ENCODE measurements at places on chromosomes 1 and 21.

GRCh38 chr1:55524006-55524405 lies 308.8 kb upstream of the USP24 start:
- DNase-seq = no peak

GRCh38 chr1:50447961-50448360 lies 24.7 kb upstream of the DMRTA2 start:
- DNase-seq = no peak

- DNase-seq = no peak
Measured at GRCh38 chr21:16606271-16606670, 876.5 kb downstream of the USP25 start.

GRCh38 chr1:105208581-105208980 lies 1458.9 kb downstream of the AMY1C start:
- no peak for DNase-seq

- no peak for DNase-seq
Measured at GRCh38 chr1:18561967-18562366, 68.7 kb upstream of the PAX7 start.

GRCh38 chr1:186002406-186002805 lies 268.2 kb downstream of the HMCN1 start:
- DNase-seq = no peak

DNA sequence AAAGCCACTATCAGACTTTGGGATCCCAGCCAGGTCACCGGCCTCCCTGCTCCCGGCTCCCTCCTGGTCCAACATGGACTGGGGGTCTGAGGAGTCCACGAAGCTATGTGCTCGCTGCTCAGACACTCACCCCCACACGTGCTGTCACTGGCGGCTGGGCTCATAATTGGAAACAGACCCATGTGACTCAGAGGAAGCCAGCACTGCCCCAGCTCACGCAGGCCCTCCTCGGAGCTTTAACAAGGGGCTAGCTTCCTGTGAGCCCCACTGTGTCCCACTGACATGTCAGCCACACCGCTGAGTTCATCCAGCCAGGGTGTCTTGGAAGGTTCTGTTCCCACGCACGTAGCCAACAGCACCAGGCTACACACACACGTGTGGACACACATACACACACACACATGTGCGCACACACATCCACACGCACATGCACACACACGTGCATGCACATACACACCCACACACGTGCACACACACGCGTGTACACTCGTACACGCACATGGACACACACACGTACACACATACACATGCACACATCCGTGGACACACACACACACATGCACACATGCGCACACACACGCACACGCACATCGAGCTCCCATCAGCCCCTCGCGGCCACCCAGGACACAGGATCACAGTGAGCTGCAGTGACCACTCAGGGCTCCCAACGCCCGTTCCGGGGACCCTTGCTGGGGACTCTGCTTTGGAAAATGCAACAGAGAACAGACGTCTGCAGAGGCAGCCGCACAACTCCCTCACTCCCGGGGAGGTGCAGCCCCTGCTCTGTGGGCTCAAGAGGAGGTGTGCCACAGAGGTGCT lies 18.4 kb upstream of the COL6A2 start:
- no peak for DNase-seq

GRCh38 chr21:16751695-16752474 lies 761.0 kb upstream of the CXADR start:
- DNase-seq = no peak

GRCh38 chr1:24411963-24412362 lies 1.6 kb downstream of the STPG1 start:
- DNase-seq = no peak

DNA sequence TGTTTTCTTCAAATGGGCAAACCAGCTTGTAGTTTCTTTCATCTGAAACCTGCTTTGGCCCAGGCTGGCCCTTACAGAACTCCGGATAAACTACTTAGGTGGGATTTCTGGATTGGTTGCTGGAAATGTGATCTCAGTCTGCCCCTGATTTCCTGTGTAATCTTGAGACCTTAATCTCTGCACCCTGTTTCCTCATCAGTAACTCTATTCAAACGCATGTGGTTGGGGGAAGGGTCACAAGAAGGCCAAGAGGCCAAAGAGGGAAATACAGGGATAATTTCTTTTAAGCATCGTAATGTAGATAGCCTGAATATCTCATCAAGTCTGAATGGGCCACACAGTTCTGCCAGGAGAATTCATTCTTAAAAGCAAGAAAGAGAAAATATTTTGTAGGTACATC lies 483.6 kb downstream of the LTN1 start:
- DNase-seq = no peak

GRCh38 chr1:51673279-51673678 lies 56.4 kb downstream of the OSBPL9 start:
- DNase-seq = no peak

DNA sequence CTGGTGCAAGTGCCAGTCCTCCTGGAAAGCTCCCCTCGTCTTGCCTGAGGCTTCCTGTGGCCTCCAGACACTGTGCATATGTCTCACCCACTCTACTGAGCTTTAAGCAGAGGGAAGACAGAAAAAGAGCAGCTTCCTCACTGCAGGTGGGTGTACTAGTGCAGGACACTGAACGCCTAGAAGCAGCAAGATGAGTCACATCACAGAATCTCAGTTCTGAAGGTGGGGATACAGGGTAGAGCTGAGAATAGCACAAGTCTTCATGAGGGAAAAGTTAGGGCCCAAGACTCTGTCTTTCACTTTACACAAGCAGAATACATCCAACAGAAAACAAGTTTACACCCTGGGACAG lies 37.4 kb downstream of the PCAT6 start:
- DNase-seq = no peak

DNA sequence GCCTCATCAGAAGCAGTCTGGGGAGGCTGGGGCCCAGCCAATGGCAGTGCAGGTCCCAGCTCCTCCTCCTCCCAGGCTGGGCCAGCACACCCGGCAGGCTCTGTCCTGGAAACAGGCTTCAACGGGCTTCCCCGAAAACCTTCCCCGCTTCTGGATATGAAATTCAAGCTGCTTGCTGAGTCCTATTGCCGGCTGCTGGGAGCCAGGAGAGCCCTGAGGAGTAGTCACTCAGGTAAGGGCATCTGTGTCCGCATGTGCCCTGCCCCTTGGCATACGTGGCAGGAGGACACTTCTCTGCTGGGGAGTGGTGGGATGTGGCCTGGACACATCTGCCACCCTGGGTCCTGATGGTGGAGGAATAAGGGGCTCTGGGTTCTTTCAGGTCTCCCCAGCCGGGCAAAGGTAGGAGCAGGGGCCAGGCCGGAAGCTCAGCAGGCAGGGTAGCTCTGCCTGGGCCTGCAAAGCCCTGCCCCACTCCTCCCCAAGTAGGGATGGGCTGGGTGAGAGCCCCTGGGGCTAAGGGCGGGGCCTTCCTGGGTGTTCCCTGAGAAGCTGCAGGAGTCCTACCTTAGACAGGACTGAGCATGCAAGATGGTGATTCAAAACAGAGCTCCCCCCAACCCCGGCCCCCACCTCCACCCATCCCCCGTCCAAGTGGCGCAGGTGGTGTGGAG lies at the start of gene GJB5:
Gene GJB5, plus strand, starts transcription at position 84 of the 674 bp plus-strand sequence. CDS start 2,284 bp downstream, outside the sequence.
- no peak for DNase-seq

- DNase-seq = no peak
Measured at GRCh38 chr1:233394860-233395717, 67.6 kb downstream of the MAP3K21 start.

DNA sequence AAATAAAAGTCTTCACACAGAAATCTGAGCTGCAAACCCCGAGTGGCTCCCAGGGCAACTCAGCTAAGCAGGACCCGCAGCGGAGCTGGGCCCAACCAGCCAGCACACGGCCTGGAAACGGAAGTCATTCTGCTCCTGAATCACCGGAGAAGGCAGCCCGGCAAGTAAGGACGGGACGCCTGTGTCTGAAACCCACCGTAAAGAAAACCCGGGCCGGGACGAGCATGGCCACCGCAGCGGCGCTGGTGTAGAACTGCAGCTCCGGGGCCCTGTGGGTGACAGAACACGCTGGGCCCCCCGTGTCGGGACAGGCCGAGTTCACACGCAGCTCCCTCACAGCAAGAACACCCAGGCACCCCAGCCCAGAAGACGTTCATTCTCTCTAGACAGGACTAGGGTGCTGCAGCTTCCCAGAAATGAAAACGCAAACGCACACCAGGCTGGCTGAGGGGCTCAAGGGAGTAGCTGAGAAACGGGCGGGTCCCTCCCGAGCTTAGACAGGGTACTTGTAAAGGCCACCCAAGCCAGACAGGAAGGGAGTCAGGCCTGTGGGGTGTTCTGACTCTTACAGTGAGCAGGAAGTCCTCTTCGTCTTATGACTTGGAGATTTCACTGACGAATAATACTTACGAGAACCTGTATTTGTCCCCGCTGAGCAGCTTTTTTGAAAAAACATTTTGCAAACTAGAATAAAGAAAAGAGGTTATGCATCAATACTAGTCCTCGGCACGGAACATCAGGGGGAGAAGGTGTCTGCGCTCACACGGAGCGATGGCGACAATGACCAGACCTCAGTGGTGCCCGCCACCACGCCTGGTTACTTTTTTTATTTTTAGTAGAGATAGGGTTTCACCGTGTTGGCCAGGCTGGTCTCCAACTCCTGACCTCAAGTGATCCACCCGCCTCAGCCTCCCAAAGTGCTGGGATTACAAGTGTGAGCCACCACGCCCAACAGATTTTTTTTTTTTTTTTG lies 10.9 kb upstream of the CDK11B start:
- no peak for DNase-seq

DNA sequence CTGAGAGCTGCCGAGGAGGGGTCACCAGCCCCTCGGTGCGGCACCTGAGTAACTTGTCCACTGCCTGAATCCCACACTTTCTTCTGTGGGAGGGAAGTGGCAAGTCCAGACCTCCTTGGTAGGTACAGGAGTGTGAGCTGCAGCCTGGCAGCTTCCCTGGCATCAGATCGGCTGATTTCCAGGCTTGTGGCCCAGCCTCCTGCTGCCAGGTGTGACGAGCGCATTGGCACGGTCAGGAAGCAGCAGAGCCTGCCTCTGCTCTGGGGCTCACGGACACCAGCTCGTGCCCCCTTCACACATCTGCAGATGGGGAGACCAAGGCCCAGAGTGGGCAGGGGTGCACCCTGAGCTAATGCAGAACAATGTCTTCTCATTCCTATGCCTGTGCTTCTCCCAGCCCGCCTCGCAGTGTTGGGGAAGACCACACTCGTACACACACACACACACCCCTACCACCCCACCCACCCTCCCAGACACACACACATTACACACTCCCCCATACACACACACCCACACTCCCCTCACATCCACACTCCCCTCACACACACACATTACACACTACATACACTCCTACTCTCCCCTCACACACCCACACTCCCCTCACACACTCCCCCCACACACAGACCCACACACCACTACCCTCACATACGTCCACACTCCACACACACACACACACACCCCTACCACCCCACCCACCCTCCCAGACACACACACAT lies 33.1 kb upstream of the SELENON start:
- no peak for DNase-seq

GRCh38 chr1:8388732-8389562 lies 71.0 kb downstream of the SLC45A1 start:
- DNase-seq = no peak

GRCh38 chr1:67463298-67463955 lies 33.2 kb upstream of the SERBP1 start:
- no peak for DNase-seq

GRCh38 chr21:44931137-44931500 lies 8.7 kb upstream of the SLX9 start:
- DNase-seq = no peak

- peak; percentile 64 for DNase-seq
Measured at GRCh38 chr1:64268653-64269557, 65.5 kb downstream of the UBE2U start.

GRCh38 chr1:8424539-8425116 lies 106.7 kb downstream of the SLC45A1 start:
- peak; percentile 33 for DNase-seq

DNA sequence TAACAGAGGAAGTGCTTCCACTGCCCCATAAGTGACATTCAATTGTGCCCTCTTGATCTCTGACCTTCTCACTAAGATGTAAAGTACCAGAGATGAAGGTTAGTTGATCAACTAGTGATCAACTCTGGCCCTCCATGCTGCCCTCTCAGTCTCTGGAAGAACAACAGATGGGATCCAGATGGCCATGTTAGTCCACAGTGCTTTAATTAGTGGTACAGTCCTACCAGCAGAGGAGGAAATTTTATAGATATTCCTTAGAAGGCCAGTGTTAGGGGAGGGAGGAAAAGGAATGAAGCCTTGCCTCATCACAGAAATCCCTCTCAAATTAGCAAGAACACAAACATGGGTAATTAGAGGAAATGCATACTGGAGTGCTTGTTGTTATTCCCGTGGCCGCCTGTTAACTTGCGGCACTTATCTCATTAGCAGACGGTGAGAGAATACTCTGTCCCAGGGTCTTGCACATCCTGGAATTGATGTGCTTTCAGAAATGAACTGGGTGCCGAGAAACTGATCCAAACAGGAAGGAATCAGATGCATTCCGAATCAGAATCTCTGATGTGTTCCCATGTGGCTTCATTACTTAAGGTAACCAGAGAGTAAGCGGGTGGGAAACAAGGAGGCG lies 91.1 kb upstream of the RGS4 start:
- no peak for DNase-seq

- DNase-seq = no peak
Measured at GRCh38 chr1:232226197-232226712, 403.7 kb downstream of the SIPA1L2 start.

GRCh38 chr1:220184506-220184905 lies 87.7 kb downstream of the RAB3GAP2 start:
- DNase-seq = no peak

DNA sequence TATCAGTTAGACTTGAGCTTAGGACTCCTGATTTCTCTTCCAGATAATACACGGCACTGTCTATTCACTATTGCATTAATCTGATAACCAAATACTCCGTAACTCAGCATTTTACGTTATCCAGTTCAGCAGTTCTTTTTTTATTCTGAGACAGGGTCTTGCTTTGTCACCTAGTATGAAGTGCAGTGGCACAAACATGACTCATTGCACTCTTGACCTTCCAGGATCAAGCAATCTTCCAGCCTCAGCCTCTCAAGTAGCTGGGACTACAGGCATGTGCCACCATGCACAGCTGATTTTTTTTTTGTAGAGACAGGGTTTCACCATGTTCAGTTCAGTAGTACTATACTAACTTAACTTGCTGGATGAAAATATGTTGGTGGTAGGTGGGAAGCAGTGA lies 156.4 kb downstream of the PATJ start:
- no peak for DNase-seq
